EH (cell line): ENCODE measurements at places on chromosomes 3 and 15.

DNA sequence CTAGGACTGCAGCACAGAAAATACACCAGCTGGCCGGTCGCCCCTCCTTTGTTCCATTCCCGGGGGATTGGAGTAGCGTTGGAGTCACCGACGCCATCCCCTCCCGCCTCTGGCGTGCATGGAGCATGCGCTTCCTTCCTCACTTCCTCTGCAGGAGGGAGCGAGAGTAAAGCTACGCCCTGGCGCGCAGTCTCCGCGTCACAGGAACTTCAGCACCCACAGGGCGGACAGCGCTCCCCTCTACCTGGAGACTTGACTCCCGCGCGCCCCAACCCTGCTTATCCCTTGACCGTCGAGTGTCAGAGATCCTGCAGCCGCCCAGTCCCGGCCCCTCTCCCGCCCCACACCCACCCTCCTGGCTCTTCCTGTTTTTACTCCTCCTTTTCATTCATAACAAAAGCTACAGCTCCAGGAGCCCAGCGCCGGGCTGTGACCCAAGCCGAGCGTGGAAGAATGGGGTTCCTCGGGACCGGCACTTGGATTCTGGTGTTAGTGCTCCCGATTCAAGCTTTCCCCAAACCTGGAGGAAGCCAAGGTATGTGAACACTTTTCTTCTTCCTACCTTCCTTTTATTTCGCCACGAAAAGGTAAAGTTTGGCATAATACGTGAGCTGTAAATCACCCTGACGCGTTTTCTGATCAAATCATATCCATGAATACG is at the start of gene SCG3:
Gene SCG3 (plus strand): TSS at position 201 of the 661 bp plus-strand sequence. CDS start 253 bp downstream, at position 454.
- peak; percentile 55 for DNase-seq

- DNase-seq: no peak
These were observed 759.9 kb upstream of the ALCAM start for GRCh38 chr3:104606812-104607211.

- DNase-seq: no peak
These were observed 22.1 kb downstream of the TYRO3 start for GRCh38 chr15:41581110-41581509.

GRCh38 chr3:184726497-184726896 is 14.6 kb upstream of the MAGEF1 start:
- DNase-seq: no peak

DNA sequence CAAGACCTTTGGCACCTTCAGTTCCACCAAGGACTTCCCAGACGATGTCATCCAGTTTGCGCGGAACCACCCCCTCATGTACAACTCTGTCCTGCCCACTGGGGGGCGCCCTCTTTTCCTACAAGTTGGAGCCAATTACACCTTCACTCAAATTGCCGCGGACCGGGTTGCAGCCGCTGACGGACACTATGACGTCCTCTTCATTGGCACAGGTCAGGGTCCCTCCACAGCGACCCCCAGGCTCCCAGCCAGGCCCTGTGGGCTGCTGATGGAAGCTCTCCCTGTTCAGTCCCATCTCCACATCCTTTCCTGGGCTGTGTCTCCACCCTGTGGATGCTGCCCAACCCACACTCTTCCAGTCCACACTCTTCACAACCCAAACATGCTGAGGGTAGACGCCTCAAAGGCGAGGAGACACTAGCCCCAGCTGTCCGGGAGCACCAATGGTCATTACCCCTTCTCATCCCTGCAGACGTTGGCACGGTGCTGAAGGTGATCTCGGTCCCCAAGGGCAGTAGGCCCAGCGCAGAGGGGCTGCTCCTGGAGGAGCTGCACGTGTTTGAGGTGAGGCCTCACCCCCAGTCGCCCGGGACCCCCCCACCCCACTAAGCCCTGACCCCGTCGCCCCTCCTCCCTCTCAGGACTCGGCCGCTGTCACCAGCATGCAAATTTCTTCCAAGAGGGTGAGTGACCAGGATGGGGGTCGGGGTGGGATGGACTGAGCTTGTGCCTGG is 4.3 kb upstream of the LSMEM2 start:
- DNase-seq: peak; percentile 53

DNA sequence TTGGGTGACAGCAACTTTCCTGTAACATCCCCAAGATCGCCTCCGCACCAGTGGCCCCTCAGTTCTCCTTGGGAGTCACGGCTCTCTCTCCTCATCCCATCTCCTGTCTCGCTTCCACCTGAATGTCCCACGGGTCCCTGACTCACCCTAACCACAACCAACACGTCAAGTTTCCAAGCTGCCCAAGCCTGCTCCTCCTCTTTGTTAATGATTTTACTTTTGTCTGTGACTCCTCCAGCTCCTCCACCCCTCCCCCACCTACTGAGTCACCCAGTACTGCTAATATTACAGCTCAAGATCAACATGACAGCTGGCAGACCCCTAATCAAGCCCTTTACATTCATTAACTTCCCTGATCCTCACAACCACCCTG is 39.3 kb downstream of the BDH1 start:
- DNase-seq: peak; percentile 89

GRCh38 chr3:10242182-10243065 is 5.8 kb upstream of the TATDN2 start:
- peak; percentile 86 for DNase-seq

DNA sequence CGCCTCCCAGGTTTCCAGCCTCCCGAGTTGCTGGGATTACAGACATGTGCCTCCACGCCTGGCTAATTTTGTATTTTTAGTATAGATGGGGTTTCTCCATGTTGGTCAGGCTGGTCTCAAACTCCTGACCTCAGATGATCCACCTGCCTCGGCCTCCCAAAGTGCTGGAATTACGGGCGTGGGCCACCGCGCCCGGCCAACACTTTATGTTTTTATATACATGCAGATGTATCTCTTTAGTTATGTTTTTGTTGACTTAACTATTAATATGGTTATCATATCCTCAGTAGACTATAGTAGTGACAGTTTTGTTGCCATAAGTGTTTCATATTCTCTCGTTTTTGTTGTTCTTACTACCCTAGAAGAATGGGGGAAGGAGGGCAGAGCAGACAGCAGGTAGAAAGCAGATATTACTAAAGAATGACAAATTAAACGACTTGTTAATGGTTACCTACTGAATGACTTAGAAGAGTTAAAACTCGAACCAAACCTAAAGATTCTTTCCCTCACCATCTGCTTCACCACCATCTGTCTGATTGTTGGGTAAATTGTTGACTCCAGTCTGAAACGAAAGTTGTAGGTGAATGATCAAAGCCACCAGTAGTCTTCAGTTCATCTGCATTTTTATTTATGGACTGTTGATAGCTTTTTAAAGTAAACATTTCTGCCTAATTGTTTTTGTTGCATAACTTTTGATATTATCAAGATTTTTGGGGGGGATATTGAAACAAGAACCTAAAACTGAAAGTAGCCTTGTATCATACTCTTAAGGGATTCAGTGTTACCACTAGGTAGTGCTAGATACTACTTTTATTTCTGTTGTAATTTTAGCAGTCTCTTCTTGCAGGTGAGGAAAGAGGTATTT is 89.3 kb downstream of the RASA2 start:
- peak; percentile 36 for DNase-seq

GRCh38 chr15:75107516-75107907 is 84.1 kb downstream of the PPCDC start:
- no peak for DNase-seq

GRCh38 chr3:21117370-21117769 is 633.6 kb downstream of the ZNF385D start:
- no peak for DNase-seq

DNA sequence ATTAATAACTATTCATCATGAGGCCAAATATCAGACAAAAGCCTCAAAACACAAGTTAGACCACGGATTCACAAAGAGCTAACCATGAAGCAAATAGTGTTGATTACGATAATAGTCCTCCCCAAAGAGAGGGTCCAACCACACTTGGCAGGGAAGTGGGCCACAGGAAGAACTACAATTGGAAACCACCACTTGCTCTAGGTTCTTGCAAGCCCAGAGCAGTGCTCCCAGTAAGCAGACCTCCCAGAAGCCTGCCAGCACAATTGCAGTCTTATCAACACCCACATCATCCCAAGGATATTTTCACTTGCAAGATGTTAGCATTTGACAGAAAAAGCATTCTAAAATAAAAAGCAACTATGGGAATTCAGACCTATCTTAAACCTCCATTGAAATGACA is 11.3 kb downstream of the SETD2 start:
- no peak for DNase-seq

- no peak for DNase-seq
These were observed 39.8 kb downstream of the ARHGAP31 start for GRCh38 chr3:119333773-119334509.
